ENCODE measurements at places on chromosomes 2 and 18.

DNA sequence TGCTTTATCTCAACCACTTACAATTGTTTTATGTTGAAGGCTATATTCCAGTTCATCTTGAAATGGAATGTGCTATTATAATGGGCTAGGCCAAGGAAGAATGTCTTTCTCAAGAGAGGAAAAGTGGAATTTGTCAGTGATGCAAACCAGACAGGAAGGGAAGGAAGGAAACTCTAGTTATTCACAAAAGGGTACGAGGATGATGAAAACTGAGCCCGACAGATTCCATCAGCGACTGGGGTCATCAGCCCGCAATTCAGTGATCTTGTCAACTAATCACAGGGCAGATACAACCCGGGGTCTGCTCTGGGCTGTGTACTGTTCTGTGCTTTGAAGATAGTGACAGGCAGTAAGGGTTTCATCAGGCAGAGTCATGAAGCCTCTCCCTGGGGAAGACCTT lies 23.4 kb upstream of the LYPD6 start:
- no peak for DNase-seq

GRCh38 chr2:212708355-212708754 lies 169.8 kb upstream of the ERBB4 start:
- no peak for DNase-seq

GRCh38 chr2:39390216-39390615 lies 46.9 kb downstream of the MAP4K3 start:
- DNase-seq = no peak

DNA sequence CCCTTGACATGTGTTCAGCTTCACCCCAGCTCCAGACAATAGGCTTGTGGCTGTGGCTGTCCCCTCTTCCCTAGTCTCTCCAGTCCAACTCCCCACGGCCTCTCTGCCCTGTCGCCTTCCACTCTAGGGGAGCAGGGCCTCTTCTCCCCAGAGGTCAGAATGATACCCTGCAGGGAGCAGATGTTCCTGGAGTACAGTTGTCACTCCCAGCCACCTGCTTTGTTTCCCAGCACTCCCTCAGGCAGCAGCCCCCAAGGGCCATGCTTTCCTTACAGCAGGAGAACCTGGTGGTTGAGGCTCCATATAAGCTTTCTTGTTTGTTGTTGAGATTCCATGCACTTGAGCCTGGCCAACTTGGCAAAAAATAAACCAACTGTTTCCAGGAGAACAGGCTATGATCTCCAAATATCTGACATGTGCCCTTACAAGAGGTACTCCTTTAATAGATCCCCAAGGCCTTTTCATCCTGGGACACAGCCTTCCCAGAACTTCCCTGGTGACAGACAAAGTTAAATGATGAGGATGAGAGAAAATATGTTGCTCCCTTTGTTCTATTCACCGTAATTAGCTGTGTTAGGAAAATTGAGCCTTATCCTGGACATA lies 45.1 kb downstream of the DPYSL5 start:
- DNase-seq = no peak

Measured in stimulated activated CD8-positive, alpha-beta memory T cell treated with anti-CD3 and anti-CD28 coated beads, Interleukin-4, amount 100 ng/mL, for 4 hours (primary cell).